ENCODE measurements at places on chromosomes 7 and 10.
A peak's percentile ranks its signal among the peaks of the same experiment; 100 is the strongest.

GRCh38 chr10:24382596-24382978 lies 173.6 kb downstream of the KIAA1217 start:
- peak; percentile 25 for DNase-seq

GRCh38 chr10:50874723-50875122 lies 10.7 kb downstream of the A1CF start:
- DNase-seq = no peak

- no peak for DNase-seq
These were observed 1.9 kb downstream of the CYP26A1 start for GRCh38 chr10:93075369-93076221.

- no peak for DNase-seq
These were observed 105.4 kb downstream of the ITIH5 start for GRCh38 chr10:7561216-7561893.

DNA sequence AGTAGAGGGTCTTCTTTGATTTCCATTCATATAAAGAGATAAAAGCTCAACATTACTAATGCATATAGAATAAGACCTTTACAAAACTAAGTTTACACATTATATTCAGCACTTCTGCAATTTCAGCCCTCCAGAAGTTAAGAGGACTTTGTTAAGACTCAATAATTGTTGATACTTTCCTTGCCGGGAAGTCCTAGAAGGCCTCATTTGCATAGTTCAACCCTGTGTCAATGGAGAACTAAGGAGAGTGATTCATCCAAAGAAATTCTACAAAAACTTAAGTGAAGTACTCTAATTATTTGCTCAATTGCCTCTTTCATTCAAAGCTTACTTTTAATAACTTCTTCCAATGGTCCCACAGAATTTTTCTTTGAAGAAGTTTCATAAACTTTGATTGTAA lies 1060.3 kb upstream of the CELF2 start:
- DNase-seq = peak; percentile 12

DNA sequence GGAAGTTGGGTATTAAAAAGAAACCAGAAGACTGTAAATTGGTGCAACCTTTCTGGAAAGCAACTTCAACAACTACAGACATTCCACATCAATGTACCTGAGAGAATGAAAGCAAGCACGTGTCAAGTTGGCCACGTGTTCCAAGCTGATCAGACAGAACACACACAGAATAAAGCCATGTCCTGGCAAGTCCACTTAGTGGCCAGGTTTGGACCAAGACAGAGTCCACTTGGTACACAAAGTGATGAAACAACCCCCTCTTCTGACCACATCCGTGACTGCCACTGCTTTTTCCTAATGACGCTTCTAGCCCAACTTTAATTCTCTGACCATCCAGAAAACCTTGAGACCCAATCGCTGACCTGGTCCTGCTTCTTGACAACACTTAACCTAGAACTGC lies 109.4 kb downstream of the ABLIM1 start:
- no peak for DNase-seq

DNA sequence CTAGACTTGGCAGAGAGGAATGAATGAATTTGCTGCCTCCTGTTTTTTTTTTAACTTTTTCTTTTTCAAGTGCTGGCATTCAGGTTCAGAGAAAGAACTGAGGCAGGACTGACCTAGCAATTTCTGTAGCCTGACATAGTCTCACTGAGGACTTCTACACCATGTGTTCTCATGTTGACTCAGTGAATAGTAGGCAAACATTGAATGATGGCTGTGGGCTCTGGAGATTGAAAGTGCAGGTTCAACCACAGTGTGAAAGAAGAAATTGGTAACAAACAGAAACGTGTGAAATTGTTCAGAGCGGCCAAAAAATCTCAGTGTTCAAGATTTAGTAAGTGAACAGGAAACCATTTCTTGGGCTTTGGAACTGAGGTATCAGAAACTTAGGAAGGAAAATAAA lies 322.4 kb upstream of the GHITM start:
- DNase-seq = no peak

DNA sequence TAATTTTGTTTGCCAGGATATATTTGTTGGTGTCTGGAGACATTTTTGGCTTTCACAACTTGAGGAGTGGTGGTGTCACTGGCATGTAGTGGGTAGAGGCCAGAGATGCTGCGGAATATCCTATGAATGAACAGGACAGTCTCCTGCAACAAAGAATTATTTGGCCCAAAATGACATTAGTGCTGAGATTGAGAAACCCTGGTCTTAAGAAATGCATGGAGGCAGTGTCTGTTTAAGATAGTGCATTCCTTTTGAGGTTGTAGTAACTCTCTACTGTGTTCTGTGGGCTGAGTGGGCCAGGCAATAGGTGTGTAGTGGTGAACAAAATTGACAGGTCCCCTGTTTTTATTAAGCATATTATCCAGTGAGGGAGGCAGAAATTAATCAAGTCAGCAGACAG lies 165.5 kb downstream of the CDK14 start:
- DNase-seq = no peak

GRCh38 chr7:30029696-30030095 lies 1.5 kb downstream of the PLEKHA8 start:
- peak; percentile 50 for DNase-seq

- DNase-seq = no peak
These were observed 85.2 kb upstream of the NPVF start for GRCh38 chr7:25313526-25313925.

DNA sequence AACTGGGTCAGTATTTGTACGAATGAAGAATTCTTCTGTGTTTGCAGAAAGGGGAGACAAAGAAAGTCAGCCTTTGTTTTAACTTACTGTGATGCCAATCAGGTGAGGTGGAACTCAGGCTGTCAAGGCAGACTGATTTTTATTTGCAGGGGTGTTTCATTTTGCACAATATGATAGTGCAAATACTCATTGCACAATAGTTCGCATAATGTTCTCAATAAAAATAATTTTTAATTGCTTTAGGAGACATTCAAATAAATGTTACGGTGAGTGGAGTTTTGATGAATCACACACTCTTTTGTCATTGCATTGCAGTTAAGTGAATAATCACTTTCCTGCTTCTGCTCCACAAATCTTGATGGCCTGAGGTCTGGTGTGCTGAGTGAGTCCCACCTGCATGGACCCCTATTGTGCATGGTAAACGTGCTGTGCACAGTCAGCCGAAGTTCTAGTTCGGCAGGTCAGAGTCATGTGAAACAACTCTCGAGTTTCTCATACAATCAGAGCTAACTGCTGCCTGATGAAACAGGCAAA lies 141.3 kb upstream of the FZD8 start:
- DNase-seq = peak; percentile 92

DNA sequence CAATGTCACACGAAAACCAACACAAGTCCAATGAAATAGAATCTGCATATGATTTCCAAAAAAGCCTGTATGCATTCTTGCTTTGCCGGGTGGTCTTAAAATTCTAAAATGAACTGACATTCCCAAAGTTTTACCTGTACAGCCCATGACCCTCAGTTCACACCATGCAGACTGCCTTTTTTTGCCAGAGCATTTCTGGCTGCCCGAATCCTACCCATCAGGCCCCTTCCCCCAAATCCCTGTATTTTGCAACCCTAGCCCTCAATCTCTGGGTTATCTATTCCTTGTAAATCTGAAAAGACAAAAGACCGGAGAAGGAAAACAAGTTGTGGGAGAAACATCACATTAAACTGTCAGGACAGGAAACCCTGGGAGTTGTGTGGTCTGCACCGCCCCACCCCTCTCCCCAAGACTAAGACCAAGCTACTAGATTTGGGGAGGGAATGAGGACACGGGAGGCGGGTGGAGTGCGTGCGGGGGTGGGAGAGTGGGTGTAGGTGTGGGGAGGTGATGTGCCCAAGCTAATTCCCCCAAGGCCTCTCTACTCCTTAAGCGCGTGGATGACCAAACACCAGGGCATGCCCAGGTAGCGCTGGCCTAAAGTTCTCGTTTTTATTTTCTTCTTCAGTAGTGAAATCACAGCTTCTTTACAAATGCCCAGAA lies 1.4 kb downstream of the JCAD start:
- no peak for DNase-seq

GRCh38 chr7:157018328-157018996 lies 8.0 kb upstream of the MNX1 start:
- no peak for DNase-seq

GRCh38 chr10:15531927-15532722 lies 161.0 kb upstream of the FAM171A1 start:
- DNase-seq = no peak

- no peak for DNase-seq
These were observed 26.9 kb downstream of the PRSS2 start for GRCh38 chr7:142797391-142798377.

DNA sequence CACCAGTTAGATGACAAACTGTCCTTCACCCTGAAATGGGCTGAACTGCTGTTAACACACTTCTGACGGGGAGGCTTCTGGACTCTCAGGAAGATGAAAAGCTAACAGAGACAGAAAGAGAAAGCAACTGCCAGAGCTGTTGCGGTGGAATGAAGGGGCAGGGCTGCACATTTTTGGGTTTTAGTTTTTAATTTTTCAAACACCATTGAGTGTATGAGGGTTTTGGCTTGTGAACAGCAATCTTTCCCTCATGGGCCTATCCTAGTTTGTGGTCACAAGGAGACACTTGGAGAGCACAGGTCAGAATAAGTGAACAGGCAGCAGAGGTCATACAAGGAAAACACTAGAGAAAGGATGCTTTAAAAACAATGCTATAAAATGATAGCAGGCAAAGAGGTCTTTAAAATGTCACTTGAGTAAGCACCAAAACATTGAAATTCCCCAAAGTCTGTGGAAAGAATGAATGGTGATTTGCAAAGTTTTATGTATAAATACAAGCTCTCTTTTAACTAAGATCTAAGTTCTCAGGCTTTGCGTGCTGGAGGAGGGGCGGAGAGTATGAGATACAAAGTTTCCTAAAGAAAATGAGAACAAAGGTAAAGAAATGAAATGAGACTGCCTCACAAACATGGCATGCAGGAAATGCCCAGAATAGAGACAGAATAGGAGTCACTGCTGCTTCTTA lies 101.4 kb upstream of the GLI3 start:
- no peak for DNase-seq

DNA sequence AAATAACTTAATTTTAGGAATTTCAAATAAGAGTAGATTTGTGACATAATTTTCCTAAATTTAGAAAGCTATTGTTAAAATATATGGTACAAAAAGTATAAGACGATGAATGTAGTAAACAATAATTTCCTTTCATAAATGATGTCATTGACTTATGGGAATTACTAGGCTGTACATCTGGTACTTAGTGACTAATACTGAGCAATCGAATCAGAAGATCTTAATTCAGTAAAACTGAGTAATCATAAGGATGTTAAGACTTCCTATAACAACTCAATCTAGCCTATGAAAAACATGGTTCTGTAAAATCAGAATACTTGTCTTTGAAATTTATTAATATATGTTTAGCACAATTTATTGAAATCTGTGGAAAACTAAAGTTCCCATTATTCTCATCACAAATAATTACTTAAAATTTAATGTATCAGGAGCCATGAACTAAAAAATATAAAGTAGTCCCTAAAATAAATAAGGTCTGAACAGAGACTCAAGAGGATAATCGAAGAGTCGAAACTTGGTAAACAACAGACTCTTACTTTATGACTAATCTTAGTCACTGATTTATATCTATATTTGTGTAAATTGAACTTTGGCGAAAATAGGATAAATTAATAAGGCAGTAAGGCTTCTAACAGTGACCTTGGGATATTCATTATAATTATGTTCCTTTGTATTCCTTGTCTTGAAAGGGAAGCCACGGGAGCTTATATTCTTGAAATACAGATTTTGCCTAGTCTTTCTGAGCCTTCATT lies 142.1 kb downstream of the HGF start:
- no peak for DNase-seq

GRCh38 chr10:109676703-109677102 lies 246.6 kb downstream of the XPNPEP1 start:
- DNase-seq = no peak

DNA sequence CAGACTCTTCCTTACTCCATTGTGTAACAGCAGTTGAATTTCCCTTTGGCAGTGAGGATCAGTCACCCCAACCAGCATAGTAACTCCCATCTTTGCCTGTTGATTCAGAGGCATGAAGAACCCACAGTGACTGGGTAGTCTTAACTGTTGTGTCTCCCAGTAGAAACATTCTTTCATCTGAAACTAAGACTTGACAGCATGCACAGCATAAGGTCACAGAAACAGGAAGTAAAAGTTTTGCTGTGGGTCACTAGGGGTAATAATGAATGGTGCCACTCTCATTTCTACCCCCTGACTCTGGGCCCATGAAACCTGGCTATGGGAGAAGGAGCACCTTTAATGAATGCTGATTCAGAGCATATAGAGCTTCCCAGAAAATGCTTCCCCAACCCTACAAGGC lies 8.3 kb upstream of the FRMPD2 start:
- DNase-seq = no peak

- DNase-seq = peak; percentile 95
These were observed at the start of gene TRDMT1 for GRCh38 chr10:17200912-17201793. TSS of gene TRDMT1 (minus strand) at chr10:17201672. CDS start at chr10:17201634, 38 bp downstream.

GRCh38 chr7:159114981-159115380 lies 29.7 kb downstream of the VIPR2 start:
- DNase-seq = no peak

- no peak for DNase-seq
These were observed 28.6 kb downstream of the CTTNBP2 start for GRCh38 chr7:117844678-117845077.

- DNase-seq = no peak
These were observed 665.3 kb upstream of the IGFBP3 start for GRCh38 chr7:46586406-46586805.

GRCh38 chr7:45048748-45049147 lies 40.0 kb downstream of the NACAD start:
- peak; percentile 14 for DNase-seq

DNA sequence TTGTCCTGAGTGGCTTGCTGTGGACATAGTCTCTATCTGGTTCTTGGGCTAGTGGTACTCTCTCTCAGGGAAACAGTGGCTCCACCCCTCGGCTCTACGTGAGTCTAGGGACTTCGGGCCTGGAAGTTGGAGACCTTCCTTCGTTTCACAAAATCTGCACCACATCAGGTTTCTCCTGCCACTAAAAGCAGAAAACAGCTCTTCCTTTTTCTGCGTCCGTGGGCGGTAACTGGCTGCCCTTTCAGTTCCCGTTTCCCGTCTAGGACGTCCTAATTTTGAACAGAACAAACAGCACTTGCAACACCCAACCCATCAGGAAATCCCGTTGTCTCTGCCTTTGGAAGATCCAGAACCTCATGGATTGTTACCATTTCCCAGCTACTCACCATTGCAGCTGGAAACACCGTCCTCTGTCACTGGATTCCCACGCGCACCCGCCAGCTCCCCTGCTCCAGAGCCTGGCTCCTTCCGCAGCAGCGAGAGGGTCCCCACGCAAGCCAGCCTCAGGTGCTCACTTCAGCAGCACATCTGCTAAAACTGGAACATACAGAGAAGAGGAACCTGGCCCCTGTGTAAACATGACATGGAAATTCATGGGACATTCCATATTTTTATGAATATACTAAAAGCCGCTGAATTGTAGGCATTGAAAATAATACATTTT lies 311.4 kb upstream of the AKR1E2 start:
- DNase-seq = no peak

GRCh38 chr7:87548123-87548919 lies 52.4 kb downstream of the ABCB1 start:
- DNase-seq = no peak

- DNase-seq = no peak
These were observed 33.1 kb downstream of the PPIF start for GRCh38 chr10:79380125-79380945.

All from Caki2 (cell line).